ENCODE measurements at places on chromosomes 16 and 17.

DNA sequence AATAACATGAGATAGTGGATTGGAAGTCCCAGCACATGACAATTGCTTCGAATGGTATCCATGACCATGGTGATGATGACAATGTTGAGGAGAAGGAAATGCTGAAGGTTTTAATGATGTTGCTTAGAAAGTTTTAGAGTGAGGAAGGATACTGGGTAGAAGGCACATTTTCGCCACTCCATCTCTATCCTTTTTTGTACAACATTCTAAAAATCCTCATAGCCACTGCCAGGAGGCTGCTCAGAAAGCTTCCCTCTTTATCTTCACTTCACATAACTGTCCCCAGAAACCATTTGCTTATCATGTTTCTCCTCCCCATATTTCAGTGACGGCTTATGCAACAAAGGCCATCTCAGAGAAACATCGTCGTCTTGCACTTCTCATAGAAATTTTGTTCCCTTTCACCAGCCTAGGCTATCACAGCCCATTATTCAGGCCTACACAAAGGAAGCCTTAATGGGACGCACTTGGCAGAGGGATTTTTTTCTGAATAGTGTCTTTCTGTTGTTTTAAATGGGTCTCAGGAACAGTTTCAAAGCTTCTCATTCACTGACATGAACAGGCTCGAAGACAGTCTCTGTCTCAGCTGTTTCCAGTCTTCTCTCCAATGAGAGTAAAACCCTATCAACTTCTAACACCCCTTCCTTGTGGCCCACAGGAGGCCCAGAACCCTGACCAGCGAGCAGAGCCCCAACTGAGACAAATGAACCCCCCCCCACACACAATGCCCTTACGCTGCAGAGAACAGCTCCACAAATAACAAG lies 506.7 kb downstream of the HAPSTR1 start:
- DNase-seq, result no peak

GRCh38 chr16:14236401-14236800 lies 165.3 kb downstream of the MRTFB start:
- DNase-seq, result no peak

- no peak for DNase-seq
Observed at GRCh38 chr16:58265480-58266052, 29.3 kb downstream of the PRSS54 start.

DNA sequence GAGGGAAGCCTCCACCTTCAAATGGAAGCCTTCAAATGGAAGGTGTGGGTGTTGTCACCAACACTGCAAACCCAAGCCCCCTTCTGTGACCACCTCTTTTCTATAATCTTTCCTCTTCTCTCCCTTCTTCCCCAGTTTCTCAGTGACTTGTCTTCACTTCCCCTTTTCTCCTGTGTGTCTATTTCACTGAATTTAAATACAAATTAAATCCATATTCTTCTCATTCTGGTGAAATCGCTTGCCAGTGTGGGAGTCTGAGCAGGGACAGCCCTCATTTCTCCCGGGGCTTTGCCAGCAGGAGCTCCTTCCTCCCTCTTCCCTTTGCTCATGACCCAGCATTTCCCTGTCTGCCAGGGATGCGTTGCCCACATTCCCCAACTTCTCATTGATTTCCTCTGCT lies 6.4 kb upstream of the ITGAX start:
- no peak for DNase-seq

GRCh38 chr16:2787406-2787805 lies at the start of gene PRSS33:
Gene PRSS33 (minus strand): TSS chr16:2787560. CDS start chr16:2786547, 1,013 bp downstream.
- no peak for DNase-seq

DNA sequence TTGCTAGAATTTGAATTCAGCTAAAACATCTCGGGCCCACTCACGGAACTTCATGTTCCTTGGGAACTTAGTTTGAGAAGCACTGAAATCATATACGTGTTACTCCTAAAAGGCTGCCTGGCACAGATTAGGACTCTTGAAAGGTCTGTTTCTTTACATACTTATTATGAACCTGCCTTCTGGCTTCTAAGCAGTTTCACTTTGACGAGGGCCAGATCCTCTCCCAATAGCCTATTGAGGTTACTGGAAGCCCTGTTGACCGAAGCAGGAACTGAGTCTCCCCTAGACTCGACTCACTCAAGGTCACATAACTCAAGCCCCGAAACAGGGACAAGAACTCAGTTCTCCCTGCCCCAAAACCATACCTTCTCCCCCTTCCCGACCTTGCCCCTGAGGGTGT lies 121.9 kb upstream of the PLCG2 start:
- DNase-seq, result no peak
